Activated naive CD8-positive, alpha-beta T cell treated with anti-CD3 and anti-CD28 coated beads for 36 hours (primary cell): ENCODE measurements at places on chromosomes 7 and 10. TPM values are rescaled to one million over a fixed set of nuclear protein-coding genes. Genes with fewer than 3 reads are reported as not detected.

The HPSE2 gene
- not detected for total RNA-seq

The FFAR4 gene
- total RNA-seq = not detected

The FAM131B gene
- total RNA-seq = 2.0 TPM

The CARD11 gene
- total RNA-seq = 108 TPM

The CLIP2 gene
- 0.62 TPM for total RNA-seq

The ZMIZ2 gene
- total RNA-seq = 122 TPM

DNA sequence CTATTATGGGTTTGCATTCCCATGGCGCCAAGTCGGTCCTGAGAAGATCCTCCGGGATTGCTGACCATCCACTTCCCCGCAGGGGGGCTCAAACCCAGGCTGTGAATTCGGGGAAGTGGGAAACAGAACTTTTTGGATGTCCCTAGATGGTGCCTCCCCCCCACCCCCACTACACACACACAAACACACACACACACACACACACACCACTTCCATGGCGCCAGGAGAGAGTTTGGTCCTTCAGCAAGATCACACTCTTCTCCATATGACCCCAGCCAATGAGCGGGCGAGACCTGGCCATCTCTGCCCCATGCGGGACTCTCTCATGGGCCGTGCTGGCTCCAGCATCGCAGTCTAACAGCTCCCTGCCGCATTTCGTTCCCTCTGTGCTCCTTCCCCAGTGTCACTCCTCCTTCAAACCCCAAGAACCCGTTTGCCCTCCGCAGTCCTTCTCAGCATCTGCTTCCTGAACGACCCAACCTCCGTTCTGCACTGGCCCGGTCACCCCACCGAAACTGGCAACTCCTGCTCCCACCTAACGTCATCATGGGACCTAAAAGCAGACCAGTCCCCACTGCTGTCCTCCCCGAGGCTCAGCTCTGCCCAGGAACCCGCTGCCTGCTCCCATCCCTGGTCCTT, 32.1 kb upstream of the TNRC18 start:
- DNase-seq = no peak

DNA sequence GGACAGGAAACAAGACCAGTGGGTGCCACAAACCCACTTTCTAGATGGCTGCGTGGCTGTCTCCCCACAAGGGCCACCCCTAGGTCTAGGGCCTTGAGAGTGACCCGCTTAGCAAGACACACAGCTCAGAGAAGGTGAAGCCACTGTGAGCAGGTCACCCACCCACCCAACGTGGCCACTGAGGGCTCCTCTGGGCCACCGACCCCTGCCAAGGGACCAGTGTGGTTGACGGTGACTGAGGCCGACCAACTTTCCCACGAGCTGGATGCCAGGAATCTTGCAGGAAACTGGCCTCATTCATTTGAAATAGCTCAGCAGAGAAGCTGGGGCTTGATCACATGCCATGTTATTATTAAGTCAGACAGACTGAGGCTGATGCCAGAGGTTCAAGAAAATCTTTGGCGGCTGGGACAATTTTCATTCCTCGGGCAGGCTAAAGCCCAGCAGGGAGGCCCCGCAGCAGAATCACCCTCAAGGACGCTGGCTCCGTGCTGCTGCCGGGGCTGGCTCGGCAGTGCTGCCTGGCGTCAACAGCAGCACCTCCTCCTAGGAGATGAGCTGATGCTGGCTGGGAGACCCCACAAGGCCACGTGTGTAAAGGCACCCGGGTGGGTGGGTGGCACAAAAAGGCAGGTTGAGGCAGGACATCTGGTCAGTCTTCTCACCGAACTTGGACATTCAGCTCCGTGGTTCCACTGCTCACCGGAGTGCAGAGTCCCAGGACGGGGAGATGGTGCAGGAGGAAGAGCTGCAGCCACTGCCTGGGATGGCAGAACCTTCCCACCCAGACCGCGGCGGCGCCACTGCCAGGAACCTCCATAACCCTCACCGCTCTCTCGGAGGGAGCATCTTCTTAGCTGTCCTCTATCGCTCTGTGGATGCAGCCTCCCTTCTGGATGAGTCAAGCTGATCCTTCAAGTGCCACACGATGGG, 57.8 kb downstream of the ZRANB1 start:
- no peak for DNase-seq

- no peak for DNase-seq
These were observed 6.5 kb downstream of the MDH2 start for GRCh38 chr7:76054123-76055120.

- no peak for DNase-seq
These were observed 30.6 kb downstream of the RASGEF1A start for GRCh38 chr10:43236176-43236850.

DNA sequence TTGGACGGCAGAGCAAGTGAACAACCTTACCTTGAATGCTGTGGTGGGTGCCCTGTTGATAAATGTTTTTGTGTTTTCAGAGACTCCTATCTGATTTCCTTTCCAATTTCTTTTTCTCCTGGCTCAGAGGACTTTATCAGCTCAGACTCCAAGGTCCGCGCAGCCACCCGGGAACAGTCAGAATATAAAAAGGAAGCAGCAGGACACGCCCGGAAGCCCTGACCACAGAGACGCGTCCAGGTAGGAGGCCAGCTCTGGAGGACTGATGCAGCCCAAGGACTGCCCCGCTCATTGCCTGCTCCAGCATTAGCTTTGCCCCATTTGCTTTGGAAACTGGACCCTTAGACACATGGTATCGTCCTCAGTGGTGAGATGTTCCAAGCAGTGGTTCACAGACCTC, 61.3 kb downstream of the TACC2 start:
- no peak for DNase-seq

- no peak for DNase-seq
These were observed 316.5 kb downstream of the WDR11 start for GRCh38 chr10:121167534-121168243.

DNA sequence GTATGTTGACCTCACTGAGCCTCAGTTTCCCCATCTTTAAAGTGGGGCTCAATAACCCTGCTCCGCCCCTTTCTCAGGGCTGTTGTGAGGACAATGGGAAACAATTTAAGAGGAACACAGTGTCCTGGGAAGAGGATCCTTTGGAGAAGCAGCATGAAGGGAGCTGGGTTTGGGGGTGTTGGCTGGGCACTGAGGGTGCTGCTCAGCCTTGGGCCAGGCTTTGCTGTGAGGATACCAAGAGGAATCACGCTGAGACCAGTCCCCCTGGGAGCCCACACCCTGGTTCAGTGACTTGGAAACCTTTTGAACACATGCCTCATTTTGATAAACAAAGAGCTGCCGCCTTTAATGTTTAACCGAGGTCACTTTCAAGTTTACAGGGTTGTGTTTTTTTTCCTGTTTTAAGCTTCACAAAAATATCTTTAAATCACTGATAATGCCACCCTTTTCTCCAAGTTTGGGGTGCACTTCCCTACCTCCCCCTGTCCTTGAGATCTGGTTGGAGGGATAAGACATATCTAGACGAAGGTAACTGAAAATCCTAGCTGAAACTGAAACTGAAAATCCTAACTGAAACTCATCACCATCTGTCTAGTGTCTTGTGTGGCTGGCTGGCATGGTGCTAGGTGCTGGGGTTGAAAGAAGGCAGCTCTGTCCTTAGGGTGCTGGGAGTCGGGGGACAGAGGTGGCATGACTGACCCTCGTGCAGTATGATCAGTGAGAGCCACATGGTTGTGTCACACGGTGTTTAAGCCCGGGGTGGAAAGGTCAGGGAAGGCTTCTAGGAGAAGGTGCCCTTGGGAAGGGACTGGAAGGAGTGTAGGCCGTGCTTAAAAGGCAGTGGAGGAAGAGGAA, 27.7 kb downstream of the ZNF775 start:
- peak; percentile 51 for DNase-seq

DNA sequence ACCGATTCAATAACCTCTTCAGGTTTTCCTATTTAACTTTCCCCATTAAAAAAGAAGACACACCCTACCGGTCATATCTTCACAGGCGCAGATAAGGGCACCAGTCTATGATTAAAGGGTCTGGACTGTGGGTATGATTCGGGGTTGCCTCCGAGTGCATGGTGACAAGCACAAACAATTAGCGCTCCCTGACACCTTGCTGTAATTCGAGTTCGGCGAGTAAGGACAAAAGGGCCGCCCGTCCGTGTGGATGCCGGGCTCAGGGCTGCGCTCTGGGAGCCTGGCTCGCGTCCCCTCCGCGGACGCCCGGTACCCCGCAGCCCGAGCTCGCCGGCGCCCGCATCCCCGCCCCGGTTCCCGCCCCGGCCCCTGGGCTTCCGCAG, 111.9 kb upstream of the RHEB start:
- DNase-seq = no peak

DNA sequence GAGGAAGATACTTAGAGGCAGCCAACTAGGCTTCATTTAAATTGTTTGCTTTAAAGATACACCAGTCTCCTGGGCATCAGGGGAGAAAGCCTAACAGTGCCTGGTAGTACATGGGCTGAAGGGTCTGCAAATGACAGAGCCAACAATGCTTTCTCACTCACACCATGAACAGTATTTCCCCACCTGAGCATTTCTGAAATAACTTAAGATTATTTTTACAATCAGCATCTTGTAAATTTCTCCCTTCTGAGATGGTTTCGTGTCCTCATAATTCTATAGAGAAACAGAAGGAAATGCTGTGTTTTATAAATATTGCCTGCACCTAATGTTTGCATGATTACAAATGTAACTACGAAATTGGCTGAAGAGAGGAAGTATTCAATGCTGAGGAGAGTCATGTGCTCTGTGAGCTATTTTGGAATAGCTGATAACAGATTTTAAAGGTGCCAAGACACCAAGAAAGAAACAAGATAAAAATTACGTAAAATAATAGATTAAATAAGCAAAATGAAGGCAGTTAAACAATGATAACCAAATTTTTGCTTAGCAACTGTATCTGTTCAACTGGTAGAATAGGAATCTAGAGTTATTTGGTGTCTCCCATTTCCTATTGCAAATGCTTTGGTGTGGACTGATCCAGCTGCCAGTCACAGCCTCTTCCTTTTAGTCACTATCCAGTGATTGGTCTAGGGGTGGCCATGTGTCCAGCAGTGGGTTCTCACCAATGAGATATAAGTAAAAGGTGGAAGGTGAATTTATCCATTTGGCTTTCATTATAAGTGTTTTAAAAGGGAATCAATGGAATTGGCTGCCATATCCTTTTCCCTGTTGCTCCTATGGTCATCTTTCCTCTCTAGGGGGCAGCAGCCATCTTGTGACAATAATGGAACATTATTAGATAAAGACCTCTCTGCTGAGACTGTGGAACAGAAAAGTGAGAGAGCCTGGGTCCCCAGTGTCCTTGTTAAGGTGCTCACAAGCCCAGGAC, 167.9 kb upstream of the SLC26A5 start:
- DNase-seq = no peak

- DNase-seq = no peak
These were observed 18.8 kb downstream of the NUDT1 start for GRCh38 chr7:2260820-2261219.
